OCI-M1 (cell line): ENCODE measurements at places on chromosomes 7 and 10.

GRCh38 chr10:47381103-47381395 is 3.0 kb downstream of the ZNF488 start:
- no peak for DNase-seq

DNA sequence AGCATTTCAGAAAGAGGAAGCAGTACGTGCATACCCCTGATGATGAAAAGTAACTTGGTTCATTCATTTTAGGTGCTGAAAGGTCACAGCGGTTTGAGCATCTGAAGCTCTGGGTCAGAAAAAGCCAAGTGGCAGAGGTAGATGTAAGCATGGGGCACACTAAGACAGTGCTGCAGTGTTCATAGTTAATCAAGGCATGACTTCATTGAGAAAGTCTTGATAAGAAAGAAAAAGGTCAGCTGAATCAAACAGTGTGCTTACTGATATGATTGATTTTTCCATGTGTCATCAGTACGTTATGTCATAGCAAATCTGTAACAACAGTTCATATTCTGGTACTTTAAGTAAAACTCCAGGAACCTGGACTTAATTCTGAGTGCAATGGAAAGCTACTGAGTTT is 107.7 kb upstream of the PCLO start:
- DNase-seq: peak; percentile 55

DNA sequence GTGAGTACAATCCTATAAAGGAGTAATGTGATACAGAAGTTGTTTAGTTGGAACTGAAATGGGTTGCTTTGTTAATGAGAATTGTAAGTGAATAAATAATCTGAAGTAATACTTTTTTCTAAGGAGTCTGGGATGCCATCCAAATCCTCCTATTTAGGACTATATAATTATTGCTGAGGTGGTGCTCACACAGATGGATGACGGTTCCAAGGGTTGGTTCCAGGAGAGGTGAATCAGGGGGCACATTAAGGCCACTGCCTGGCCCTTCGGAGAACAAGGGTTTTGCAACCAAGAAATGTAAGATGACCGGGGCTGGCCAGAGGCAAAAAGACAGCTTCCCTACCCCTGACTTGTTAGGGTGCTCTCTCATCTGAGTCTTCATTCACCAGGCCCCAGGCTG is 352.7 kb downstream of the PHTF2 start:
- no peak for DNase-seq

- DNase-seq: no peak
Observed at GRCh38 chr10:61463035-61463909, 10.1 kb upstream of the TMEM26 start.

DNA sequence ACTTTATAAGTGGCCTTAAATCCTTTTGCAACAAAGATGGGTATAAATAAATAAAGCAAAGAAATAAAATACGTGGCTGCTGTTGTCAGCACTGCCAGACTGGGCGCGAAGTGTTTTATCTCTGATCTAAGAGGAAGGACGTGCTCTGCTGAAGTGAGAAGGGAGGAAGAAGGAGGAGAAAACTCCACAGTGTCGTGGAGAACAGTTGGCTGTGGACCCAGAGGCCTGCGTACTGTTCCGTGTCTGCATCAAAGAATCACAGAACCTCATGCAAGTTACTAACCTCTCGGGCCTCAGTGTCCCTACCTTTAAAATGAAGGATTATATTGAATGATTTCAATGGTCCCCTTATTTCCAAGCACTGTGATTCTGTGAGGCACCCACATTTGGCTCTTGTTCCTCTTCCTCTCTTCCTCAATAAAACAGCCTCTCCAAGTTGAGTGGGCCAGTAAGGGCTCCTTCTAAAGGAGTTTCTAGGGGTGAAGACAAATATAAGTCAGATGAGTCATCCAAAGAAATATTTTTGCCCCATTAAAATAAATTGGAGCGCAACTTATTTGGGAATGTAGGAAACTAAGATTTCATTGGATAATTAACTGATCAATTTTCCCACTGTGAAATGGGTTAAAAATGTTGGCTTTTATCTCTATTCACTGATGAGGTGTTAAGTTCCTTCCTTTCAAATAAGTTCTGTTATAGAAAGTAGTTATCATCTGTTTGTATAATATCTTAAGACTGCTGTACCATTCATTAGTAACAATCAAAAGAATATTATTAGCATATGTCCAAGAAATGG is 126.9 kb upstream of the EFCAB10 start:
- no peak for DNase-seq

GRCh38 chr10:128660726-128661125 is 534.5 kb upstream of the MKI67 start:
- DNase-seq: peak; percentile 5

- DNase-seq: no peak
Observed at GRCh38 chr7:13115855-13116254, 428.4 kb downstream of the ARL4A start.

GRCh38 chr10:117188371-117188770 is 8.9 kb upstream of the KCNK18 start:
- DNase-seq: no peak

- DNase-seq: no peak
Observed at GRCh38 chr10:8146650-8147049, 92.2 kb downstream of the GATA3 start.

- DNase-seq: no peak
Observed at GRCh38 chr7:40298421-40298820, 163.6 kb downstream of the SUGCT start.

DNA sequence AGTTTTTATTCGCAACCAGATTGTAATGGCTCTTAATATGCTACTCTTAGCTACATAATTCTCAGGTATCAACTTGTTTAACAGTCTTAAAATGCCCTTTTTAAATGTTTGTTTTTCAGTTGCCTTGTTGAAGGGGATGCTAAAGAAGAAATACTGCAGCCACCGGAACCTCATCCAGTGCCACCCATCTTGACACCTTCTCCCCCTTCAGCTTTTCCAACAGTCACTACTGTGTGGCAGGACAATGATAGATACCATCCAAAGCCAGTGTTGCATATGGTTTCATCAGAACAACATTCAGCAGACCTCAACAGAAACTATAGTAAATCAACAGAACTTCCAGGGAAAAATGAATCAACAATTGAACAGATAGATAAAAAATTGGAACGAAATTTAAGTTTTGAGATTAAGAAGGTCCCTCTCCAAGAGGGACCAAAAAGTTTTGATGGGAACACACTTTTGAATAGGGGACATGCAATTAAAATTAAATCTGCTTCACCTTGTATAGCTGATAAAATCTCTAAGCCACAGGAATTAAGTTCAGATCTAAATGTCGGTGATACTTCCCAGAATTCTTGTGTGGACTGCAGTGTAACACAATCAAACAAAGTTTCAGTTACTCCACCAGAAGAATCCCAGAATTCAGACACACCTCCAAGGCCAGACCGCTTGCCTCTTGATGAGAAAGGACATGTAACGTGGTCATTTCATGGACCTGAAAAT is 69.5 kb upstream of the RSBN1L start:
- peak; percentile 94 for DNase-seq

- DNase-seq: no peak
Observed at GRCh38 chr10:19252531-19252930, 203.9 kb downstream of the MALRD1 start.

- no peak for DNase-seq
Observed at GRCh38 chr7:7408001-7408770, 127.5 kb downstream of the COL28A1 start.

- no peak for DNase-seq
Observed at GRCh38 chr7:9600974-9601373, 1167.6 kb downstream of the NXPH1 start.

DNA sequence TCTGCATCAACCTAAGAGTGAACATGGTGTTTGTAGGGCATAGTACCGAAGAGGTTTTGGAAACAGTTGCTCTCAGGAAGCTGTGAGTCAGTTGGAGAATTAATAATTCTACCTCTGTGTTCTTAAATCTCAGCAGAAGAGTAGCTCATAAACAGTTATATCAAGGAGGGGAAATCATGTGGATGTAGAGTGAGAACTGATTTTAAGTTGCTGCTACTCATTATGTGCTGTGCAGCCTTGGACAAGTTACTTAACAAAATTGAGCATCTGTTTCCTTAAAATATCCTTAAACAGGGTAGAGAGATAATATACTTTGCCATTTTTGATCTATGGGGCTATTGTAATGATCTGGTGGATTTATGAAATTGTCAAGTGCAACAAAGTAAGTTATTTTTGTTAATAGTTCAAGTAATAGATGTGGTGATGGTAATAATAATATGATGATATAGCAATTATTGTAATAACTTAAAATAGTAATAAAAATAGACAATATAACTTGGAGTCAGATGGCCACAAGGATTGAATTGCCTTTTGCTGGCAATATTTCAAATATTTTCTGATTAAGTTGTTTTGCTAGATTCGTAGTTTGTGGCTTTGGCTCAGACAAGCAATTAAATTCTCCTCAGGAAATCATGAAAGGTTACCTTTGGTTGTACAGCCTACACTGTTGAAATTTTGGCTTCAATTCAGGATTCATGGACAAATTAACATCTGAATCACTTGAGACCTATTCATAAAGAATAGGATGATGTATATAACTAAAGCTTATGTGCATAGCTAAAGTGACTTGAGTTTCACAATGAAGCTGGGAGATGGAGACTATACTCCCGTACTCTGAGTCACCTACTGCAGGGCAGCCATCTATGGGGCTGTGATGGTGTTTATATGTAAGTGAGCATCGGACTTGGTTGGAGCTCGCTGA is 228.5 kb downstream of the CDK14 start:
- DNase-seq: no peak

DNA sequence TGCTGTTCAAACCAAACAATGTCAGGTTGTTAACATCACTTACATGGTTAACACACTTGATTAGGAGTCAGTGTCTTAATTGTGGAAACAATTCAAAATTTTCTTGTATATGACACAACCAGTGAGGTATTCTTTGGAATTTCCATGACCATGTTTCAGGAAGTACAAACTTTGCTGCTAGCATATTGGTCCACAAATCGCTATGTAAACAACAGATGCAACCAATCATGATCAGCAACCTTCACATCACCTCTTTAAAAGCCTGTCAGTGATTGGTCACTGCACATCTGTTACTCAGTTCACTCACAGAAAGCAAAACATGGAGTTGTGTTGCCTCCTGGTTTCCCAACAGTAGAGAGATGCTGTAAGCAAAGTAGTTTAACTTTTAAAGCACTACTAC is 108.9 kb upstream of the FAM3C start:
- DNase-seq: no peak

- no peak for DNase-seq
Observed at GRCh38 chr10:90314718-90315117, 543.1 kb downstream of the HTR7 start.

DNA sequence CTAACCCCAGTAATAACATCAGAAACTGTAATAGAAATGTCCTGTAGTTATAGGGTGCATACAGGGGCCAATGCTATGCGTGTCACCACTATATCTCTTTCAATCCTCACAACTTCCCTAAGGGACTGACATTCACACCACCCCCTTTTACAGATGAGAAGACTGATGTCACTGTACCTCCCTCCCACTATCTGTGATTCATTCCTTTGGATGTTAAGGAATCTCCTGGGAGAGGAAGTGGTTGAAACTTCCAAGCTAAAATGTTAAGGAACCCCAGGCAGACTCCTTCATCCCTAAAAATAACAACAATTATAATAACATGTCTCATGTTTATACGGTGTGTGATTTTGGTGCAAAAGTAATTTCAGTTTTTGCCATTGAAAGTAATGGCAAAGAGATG is 5.4 kb downstream of the COL13A1 start:
- no peak for DNase-seq

DNA sequence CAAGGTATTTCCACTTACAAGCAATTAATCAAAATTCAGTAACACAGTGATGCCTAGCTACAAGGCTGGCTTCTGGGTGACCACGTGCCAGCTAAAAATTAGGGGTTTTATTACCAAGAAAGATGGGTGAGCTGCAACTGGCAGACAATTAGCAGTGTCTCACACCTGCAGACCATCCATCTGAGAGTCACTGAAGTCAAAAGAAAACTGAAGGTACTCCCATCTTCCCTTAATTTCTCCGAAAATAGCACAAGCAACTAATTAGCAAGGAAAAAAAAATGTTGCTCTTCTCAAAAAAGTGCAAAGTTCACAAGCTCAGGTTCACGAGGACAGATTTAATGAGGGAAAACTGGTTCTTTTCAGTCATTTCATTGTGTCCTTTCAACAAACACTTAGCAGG is 28.4 kb downstream of the RSU1 start:
- no peak for DNase-seq

DNA sequence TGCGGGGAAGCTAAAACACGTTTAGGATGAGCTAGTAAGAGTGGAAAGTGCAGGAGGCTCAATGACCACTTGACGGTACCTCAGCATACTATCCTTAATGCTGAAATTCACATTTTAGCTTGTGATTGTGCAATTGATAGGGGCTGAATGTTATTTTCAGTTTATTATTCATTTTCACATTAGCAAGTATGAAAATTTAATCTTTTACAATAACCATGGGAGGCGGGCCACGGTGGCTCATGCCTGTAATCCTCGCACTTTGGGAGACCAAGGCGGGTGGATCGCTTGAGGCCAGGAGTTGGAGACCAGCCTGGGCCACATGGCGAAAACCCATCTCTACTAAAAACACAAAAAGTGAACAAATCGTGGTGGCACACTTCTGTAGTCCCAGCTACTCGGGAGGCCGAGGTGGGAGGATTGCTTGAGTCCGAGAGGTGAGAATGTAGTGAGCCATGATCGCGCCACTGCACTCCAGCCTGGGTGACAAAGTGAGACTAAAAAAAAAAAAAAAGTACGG is 22.0 kb upstream of the ANLN start:
- no peak for DNase-seq

DNA sequence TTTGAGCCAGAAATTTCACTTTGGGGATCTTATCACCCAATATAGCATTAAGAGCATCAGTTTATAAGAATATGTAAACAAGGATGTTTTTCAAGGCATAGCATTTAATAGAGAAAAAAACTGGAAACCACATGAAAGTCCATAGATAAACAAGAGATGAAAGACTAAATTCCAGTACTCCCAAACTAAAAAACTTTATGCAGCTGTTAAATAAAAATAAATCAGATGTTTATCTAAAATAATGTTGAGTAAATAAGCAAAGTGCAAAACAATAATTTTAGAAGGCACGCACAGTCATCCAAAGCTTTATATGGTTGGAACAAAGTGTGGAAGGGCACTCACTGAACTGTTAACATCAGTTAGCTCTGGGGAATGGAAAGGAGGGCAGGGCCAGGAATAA is 21.0 kb downstream of the RNLS start:
- no peak for DNase-seq

DNA sequence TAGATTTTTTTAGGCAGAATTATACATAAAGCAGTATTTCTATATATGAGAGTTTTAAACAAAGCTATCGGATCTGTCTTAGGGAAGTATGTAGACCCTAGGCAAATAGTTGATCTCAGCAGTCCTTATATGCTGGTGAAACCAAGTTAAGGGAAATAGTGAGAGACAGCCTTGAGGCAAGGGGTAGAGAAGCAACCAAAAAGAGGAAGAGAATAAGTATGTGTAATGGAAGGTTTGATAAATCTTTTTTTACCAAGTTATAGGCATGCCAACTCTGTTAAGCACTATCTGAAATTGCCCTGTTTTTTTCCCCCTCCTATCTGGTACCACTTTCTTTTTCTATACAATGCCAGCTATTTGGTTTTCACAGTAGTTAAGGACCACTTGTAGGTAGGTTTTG is 19.9 kb downstream of the SPAG6 start:
- DNase-seq: peak; percentile 69

- no peak for DNase-seq
Observed at GRCh38 chr10:4807761-4808507, 18.1 kb upstream of the AKR1E2 start.
